ENCODE measurements at places on chromosomes 4 and X.

- no peak for DNase-seq
These were observed 627.4 kb upstream of the BOD1L1 start for GRCh38 chr4:14254926-14255325.

GRCh38 chr4:73914071-73914470 lies 44.9 kb downstream of the CXCL1 start:
- no peak for DNase-seq

- DNase-seq: no peak
These were observed 622.2 kb upstream of the GRID2 start for GRCh38 chr4:91681544-91681943.

DNA sequence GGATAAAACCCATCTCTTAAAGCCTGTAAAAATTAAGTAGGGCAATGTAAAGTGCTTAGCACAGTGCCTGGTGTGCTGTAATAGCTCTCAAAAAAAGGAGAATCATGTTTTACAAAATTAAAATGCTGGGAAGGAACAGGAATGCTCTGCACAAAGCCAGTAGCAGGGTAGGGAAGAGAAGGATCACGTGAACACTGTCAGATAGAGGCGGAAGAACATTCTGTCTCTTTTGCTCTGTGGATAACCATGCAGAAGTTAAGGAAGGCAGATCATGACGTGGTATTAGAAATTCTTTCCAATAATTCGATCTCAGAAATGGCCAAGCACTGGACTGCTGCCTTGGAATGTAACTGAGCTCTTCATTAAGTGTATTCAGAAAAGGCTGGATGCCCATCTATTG lies 136.2 kb upstream of the PDLIM3 start:
- no peak for DNase-seq

DNA sequence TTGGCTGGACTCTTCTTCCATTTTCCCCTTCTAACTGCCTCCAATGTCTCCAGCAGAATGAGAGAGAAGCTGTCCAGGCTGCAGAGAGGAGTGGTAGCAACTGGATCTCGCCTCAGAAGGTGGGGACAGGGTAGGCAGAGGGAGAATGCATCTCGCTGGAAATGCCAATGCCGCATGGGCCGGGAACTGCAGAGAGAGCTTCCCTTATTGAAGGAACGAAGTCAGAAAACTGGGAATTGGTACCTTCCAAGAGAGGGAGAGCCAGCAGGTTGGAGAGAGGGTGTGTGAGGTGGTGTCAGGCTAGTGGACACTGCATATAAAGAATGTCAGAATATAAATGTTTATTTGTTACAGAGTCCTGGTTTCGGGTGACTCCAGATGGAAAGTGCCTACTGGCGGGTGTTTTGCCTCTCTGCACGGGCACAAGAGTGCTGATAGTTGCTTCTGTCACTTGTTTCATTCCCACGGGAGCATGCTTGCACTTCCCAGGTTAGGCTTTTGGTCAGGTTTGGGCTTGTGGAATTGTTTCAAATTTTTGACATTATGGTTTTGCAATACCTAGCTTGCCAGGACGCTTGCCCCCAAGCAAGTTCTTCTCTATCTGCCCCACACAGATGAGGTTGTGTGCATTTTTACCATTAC lies 156.8 kb upstream of the STS start:
- DNase-seq: no peak

DNA sequence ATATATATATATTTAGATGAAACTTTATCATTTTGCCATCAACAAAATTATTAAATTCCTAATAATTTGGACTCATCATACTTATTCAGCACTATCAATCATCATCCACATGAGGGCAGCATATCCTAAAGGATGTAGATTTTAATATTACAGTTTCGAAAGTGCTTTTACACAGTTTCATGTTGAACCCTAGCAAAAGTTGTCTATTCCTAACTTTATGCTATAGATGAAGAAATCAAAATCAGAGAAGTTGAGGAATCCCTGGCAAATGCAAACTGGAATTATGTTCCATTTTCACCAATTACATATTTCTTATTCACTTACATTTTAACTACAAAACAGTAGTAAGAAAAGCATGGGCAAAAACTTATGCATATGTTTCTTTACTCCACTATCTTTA lies 36.6 kb upstream of the UGT2A1 start:
- no peak for DNase-seq

GRCh38 chr4:181821039-181822004 lies 421.9 kb upstream of the TENM3 start:
- peak; percentile 11 for DNase-seq

GRCh38 chr4:128635141-128635954 lies 174.2 kb upstream of the JADE1 start:
- DNase-seq: no peak

GRCh38 chr4:141686879-141687278 lies 50.5 kb downstream of the IL15 start:
- DNase-seq: no peak

- DNase-seq: no peak
These were observed 87.0 kb upstream of the BLTP1 start for GRCh38 chr4:122065149-122065548.

DNA sequence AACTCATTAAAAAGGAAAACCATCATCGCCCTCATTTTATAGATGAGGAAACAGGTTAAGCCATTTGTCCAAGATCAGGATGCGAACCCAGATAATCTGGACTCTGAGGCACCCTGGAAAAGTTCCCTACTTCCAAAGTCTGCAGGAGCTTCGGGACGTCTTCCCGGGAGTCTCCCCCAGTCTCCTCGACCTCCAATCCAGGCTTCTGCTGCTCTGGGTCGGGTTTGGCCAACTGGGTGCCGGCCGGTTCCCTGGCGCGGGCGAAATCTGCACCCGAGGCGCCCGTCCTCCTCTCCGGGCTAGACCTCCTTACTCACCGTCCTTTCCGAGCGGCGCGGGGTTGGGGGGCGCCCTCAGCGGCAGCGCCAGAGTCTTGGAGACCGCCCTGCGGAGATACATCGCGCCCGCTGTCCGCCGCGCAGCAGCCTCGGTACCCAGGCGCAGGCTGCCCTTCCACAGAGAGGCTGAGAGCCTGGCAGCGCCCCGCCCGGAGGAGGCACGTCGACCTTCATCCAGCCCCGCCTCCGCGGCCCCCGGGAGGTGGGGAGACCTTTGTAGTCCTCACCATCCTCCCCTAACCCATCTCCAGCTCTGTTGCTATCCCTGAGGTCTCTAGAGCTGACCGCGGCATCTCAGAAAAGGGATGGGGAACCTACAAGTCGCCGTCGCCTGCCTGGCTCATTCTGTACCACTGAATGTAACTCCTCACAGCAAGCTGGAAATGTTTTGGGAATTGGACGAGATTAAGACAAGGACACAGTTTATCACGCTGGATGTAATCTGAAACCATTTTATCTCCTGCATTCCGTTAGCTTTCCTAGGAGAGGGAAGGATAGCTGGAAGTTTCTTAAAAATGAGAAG lies at the start of gene MGARP:
TSS of gene MGARP (minus strand) at position 466 of the 861 bp plus-strand sequence. CDS start at position 399, 67 bp downstream.
- DNase-seq: no peak

DNA sequence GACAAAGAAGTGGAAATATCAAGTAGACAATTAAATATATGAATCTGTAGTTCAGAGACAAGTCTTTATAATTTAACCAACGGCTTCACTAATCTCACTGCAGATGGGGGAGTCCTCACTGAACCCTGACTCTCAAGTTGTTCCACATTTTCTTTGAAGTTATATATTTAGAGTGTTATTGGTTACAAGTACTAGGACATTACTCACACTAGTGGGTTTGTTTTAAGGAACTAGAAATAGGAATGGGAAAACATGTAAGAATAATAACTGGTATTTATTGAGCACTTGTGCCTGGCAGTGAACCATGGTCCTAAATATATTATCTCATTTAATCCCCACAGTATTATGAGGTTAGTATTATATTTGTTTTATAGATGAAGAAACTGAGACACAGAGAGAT lies 22.0 kb downstream of the MND1 start:
- DNase-seq: no peak

DNA sequence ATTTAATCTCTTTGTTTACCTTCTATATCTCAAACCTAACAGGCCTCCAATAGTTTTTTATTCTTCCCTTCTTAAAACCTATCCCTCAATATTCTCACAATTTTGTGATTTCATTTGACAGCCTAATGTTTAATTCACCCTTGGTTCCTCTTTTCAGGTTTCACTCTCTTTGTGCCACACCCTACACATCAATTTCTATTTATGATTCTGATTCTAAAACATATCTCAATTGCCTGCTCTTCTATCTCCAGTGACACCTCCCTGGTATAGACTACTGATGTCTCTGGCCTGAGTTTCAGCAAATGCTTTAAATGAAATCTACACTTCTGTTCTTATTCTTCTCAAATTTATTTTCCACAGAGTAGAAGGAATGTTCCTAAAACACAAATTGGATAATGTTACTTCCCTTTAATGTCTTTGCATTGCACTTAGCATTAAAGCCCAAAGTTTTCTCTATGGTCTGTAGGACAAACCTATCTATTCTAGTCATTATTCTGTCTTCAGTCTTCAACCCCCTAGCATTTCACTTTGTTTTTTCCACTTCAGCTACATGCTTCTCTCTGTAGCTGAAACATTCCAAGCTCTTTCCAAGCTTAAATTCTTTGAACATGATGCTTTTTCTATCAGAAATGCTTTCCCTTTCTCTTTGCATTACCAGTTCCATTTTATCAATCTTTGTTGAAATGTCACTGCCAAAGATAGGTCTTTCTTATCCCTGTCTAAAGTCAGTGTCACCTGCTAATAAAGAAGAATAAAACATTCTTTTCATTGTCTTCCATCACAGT lies 622.0 kb downstream of the CENPC start:
- no peak for DNase-seq

GRCh38 chr4:13378973-13379759 lies 105.0 kb downstream of the RAB28 start:
- no peak for DNase-seq

DNA sequence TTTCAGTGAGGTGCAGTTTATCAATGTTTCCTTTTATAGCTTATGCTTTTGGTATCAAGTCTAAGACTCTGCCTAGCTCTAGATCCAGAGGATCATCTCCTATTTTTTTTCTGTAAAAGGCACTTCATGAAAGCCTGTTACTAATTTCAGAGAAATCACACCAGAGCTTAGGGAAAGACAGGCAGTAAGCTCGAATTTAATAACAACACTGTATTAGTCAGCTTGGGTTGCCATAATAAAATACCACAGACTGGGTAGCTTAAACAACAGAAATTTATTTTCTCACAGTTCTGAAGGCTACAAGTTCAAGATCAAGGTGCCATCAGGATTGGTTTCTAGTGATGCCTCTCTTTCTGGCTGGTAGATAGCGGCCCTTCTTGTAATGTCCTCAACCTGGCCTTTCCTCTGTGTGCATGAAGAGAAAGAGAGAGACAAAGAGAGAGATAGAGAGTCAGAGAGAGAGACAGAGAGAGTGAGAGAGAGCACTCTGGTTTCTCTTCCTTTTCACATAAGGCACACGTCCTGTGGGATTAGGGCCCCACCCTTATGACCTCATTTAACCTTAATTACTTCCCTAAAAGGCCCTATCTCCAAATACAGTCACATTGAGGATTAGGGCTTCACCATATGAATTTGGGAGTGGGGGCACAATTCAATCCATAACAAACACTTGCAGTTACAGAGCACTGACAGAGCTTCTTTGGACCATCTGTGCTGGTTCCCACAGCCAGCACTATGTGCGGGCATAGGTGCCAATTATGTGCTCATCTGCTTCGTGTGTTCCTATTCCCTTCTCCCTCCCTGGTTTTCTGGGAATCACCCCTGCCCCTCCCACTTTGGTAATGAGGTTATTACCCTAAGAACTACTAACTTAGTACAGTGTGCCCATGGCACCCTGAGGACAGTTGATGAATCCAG lies 114.8 kb upstream of the MED14 start:
- no peak for DNase-seq

- peak; percentile 39 for DNase-seq
These were observed 71.6 kb upstream of the MAB21L2 start for GRCh38 chr4:150510176-150510865.

DNA sequence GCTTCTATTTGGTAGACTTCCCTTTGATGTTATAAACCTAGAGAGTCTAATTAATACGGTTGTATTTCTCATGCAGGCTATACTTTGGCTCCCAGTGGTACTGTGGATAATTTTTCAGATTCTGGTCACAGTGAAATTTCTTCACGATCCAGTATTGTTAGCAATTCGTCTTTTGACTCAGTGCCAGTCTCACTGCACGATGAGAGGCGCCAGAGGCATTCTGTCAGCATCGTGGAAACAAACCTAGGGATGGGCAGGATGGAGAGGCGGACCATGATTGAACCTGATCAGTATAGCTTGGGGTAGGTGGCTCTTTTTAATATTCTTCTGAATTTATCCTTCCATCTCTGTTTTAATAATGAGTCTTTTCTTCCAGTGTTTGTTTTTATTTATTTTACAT lies 249.7 kb downstream of the RAPGEF2 start:
- no peak for DNase-seq

- DNase-seq: no peak
These were observed 45.4 kb downstream of the EDNRA start for GRCh38 chr4:147526272-147526654.

- no peak for DNase-seq
These were observed 85.2 kb downstream of the ADGRA3 start for GRCh38 chr4:22430626-22431025.
